ENCODE measurements at places on chromosomes 16 and 17. TPM values are rescaled to one million over a fixed set of nuclear protein-coding genes. Genes with fewer than 3 reads are reported as not detected.

DNA sequence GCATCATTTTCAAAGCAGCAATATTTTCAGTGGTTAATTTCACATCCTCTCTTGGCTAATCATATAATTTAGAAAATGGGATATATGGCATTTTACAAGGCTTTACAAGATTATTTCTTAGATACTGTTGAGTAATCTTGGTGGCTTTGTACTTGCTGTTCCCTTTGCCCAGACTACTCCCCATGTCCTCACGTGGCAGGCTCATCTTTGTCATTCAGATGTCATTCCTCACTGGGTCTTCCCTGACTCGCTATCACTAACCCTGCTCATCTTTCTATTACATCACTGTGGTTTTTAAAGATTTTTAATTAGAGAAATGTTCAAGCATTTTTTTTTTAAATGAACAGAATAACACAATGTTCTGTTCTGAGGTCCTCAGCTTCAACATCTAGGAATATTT lies 240.0 kb upstream of the IRX5 start:
- H3K36me3 ChIP-seq = no peaks in the 10 kb centered on the region
- peaks cover 5% of the 10 kb centered on the region for H3K27me3 ChIP-seq
- no peak overlapping the region for H3K27ac ChIP-seq
- no peaks in the 10 kb centered on the region for H3K4me1 ChIP-seq

The PRR15L gene
- not detected for total RNA-seq

The C17orf100 gene
- total RNA-seq = 1.8 TPM

GRCh38 chr17:12402963-12403622 lies 262.6 kb upstream of the MYOCD start:
- no peaks in the 10 kb centered on the region for H3K36me3 ChIP-seq
- no peaks in the 10 kb centered on the region for H3K4me1 ChIP-seq
- DNase-seq = no peak
- H3K4me3 ChIP-seq = no peak overlapping the region

The CRISPLD2 gene
- 0.19 TPM for total RNA-seq

DNA sequence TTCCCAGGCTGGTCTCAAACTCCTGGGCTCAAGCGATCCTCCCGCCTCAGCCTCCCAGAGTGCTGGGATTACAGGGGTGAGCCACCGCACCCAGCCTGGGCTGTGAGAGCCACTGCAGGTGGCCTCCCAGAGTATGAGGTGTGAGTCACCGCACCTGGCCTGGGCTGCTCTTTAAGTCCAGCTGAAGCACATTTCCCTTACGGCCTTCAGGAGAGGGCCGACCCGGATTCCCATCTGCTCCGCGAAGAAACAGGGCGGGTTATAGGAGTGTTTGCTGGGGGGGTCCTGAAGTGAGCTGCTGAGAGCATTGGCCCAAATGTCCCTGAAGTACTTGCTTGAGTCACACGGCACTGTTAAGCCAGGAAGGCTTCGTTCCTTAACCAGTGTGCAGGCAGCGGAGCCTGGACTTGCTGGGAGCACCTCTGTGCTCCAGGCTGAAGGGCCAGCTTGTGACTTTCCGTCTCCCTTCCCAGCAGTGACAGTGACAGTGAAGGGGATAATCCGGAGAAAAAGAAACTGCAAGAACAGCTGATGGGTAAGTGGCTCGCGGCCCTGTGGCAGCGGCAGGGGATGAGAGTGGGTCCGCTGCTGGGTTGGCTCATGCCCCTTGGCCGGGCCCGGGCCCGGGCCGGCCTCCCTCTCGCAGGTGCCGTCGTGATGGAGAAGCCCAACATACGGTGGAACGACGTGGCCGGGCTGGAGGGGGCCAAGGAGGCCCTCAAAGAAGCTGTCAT lies 7.2 kb downstream of the VPS4A start:
- no peak overlapping the region for H3K27ac ChIP-seq
- peaks cover 42% of the 10 kb centered on the region for H3K36me3 ChIP-seq
- H3K4me3 ChIP-seq = no peak overlapping the region
- peaks cover 15% of the 10 kb centered on the region for H3K4me1 ChIP-seq
- no peaks in the 10 kb centered on the region for H3K27me3 ChIP-seq

- no peak overlapping the region for H3K27ac ChIP-seq
- H3K27me3 ChIP-seq = peaks cover 59% of the 10 kb centered on the region
- no peak for DNase-seq
- peaks cover 1% of the 10 kb centered on the region for H3K36me3 ChIP-seq
Measured at GRCh38 chr17:6711681-6712057, 1.5 kb downstream of the SLC13A5 start.

GRCh38 chr17:29031488-29031887 lies 11.5 kb upstream of the PIPOX start:
- no peak for DNase-seq
- H3K4me3 ChIP-seq = no peak overlapping the region
- no peaks in the 10 kb centered on the region for H3K4me1 ChIP-seq

DNA sequence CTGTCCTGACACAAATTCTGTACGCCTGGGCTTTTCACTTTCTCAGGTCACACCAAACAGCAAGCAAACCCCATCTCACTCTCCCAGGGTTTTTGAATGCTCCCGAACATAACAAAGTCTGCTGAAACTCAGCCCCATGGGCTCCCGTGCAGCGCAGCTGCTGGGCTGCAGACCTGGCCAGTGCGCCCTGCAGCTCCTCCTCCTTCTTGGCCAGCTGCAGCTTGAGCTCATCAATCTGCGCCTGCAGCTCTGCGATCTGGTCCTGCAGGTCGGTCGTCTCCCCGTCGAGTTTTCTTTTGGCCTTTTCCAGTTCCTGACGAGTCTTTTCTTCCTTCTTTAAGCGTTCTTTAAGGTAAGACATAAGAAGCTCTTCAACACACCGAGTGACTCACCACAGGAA lies 70.5 kb downstream of the NDEL1 start:
- DNase-seq = no peak
- no peak overlapping the region for H3K4me3 ChIP-seq
- no peak overlapping the region for H3K27ac ChIP-seq

- peaks cover 1% of the 10 kb centered on the region for H3K27me3 ChIP-seq
- H3K36me3 ChIP-seq = no peaks in the 10 kb centered on the region
- no peak overlapping the region for H3K4me3 ChIP-seq
- no peak overlapping the region for H3K27ac ChIP-seq
- H3K4me1 ChIP-seq = no peaks in the 10 kb centered on the region
Measured at GRCh38 chr16:10200637-10201586, 18.7 kb upstream of the GRIN2A start.

DNA sequence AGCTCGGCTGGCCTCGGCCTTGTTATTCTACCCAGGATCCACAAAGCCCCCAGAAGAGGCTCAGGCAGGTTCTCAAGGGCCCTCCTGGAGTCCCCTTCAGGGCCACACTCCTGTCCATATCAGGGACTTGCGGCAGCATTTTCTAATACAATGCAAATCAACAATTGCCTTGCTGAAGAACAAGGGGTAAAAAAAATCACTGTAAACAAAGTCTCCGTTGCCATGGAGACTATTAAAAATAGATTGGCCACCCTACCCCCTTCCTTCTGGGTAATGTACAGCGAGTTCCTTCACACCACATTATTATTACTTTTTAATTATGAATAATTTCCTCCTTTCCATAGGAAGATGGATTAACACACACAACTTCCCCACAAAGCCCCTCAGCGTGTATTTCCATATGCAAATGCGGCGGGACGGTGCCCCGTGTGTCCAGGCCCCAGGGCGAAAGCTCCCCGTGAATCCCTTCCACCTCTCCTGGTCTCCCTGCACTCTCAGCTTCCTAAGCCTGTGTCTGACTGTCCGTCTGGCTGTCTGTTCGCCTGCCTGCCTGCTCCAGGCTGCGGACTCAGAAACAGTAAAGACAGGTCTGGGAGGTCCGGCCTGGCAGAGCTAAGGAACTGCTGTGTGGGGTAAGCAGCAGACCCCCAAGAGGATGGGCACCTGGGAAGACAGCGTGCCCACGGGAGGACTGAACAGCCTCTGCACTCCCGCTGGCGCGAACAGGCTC lies 196.6 kb downstream of the RBFOX3 start:
- no peak for DNase-seq
- no peak overlapping the region for H3K4me3 ChIP-seq
- no peaks in the 10 kb centered on the region for H3K4me1 ChIP-seq
- peaks cover 23% of the 10 kb centered on the region for H3K27me3 ChIP-seq
- no peaks in the 10 kb centered on the region for H3K36me3 ChIP-seq

GRCh38 chr16:27323781-27324561 lies 10.2 kb downstream of the IL4R start:
- H3K4me3 ChIP-seq = no peak overlapping the region
- no peaks in the 10 kb centered on the region for H3K27me3 ChIP-seq
- no peak for DNase-seq
- peaks cover 92% of the 10 kb centered on the region for H3K4me1 ChIP-seq
- peaks cover 47% of the 10 kb centered on the region for H3K36me3 ChIP-seq

GRCh38 chr16:70660672-70661350 lies 14.5 kb downstream of the IL34 start:
- no peaks in the 10 kb centered on the region for H3K27me3 ChIP-seq
- no peak for DNase-seq
- H3K36me3 ChIP-seq = no peaks in the 10 kb centered on the region
- H3K4me3 ChIP-seq = no peak overlapping the region
- H3K27ac ChIP-seq = no peak overlapping the region

GRCh38 chr17:18182978-18183333 lies 672 bp upstream of the ALKBH5 start:
- H3K27ac ChIP-seq = peak overlapping the region; percentile 99
- H3K4me3 ChIP-seq = peak overlapping the region; percentile 91
- no peaks in the 10 kb centered on the region for H3K27me3 ChIP-seq
- peaks cover 31% of the 10 kb centered on the region for H3K36me3 ChIP-seq
- peak; percentile 87 for DNase-seq

The PIP4K2B gene
- total RNA-seq = 37.9 TPM

DNA sequence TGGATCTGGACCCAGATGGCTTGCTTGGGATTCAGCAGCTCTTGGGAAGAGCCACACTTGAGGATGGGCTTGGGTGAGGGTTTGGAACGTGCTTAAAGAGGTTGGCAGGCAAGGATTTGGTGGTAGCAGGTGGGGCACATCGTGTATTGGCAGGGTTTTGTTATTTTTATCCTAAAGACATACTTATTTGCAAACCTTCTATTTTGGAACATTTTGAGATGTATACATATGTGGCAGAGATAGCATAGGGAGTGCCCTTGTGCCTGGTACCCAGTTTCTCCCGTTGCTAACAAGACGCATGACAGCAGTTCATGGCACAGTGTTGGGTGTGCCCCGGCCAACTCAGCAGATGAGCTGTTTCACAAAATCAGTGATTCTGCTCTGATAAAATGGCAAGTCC lies 9.1 kb downstream of the BANP start:
- no peak for DNase-seq
- H3K4me1 ChIP-seq = peaks cover 86% of the 10 kb centered on the region
- no peaks in the 10 kb centered on the region for H3K27me3 ChIP-seq
- no peak overlapping the region for H3K27ac ChIP-seq
- H3K4me3 ChIP-seq = no peak overlapping the region
- H3K36me3 ChIP-seq = peaks cover 10% of the 10 kb centered on the region
